ENCODE measurements at places on chromosomes 7 and 10. TPM values are rescaled to one million over a fixed set of nuclear protein-coding genes. Genes with fewer than 3 reads are reported as not detected.

PTPRN2 gene
- total RNA-seq: 3.1 TPM

CYP3A4 gene
- not detected for total RNA-seq

LFNG gene
- 6.1 TPM for total RNA-seq

FBXL13 gene
- 1.7 TPM for total RNA-seq

DYDC2 gene
- total RNA-seq: not detected

SPDYE2 gene
- total RNA-seq: not detected

NPC1L1 gene
- total RNA-seq: 0.17 TPM

CPA2 gene
- not detected for total RNA-seq

TAF6 gene
- total RNA-seq: 83.7 TPM

GBX1 gene
- total RNA-seq: not detected

FAM131B gene
- 2.0 TPM for total RNA-seq

TRIM73 gene
- total RNA-seq: 0.83 TPM

PPP1R17 gene
- total RNA-seq: not detected

CEP55 gene
- 0.19 TPM for total RNA-seq

CALHM2 gene
- total RNA-seq: 69.9 TPM

SPDYE2B gene
- total RNA-seq: not detected

PDK4 gene
- total RNA-seq: 467 TPM

HABP2 gene
- not detected for total RNA-seq

OTUD1 gene
- total RNA-seq: 10.7 TPM

AASS gene
- 34.2 TPM for total RNA-seq

TUBAL3 gene
- total RNA-seq: 0.34 TPM

ASB10 gene
- total RNA-seq: not detected

PNLIPRP2 gene
- total RNA-seq: not detected

GRCh38 chr7:108071551-108071950 is 58.6 kb downstream of the LAMB4 start:
- DNase-seq: no peak

DNA sequence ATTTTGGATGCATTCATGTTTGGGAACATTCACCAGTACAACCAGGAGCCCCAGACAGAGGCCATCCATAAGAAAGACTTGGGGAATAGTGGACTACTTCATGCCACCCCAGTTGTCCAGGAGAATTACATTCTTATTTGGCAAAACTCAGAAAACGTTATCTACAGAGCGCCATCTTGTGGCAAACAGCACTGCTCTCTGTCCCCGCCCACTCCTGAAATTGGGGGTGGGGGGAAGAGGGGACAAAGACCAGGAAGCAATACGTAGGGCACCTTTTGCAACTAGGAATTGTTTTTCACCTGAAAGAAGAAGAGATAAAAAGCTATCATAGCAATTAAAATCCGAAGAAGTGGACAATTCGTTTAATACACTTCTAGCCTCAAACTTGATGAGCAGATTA is 134.6 kb upstream of the MGMT start:
- peak; percentile 19 for DNase-seq

GRCh38 chr10:120942806-120943413 is 91.7 kb downstream of the WDR11 start:
- no peak for DNase-seq

DNA sequence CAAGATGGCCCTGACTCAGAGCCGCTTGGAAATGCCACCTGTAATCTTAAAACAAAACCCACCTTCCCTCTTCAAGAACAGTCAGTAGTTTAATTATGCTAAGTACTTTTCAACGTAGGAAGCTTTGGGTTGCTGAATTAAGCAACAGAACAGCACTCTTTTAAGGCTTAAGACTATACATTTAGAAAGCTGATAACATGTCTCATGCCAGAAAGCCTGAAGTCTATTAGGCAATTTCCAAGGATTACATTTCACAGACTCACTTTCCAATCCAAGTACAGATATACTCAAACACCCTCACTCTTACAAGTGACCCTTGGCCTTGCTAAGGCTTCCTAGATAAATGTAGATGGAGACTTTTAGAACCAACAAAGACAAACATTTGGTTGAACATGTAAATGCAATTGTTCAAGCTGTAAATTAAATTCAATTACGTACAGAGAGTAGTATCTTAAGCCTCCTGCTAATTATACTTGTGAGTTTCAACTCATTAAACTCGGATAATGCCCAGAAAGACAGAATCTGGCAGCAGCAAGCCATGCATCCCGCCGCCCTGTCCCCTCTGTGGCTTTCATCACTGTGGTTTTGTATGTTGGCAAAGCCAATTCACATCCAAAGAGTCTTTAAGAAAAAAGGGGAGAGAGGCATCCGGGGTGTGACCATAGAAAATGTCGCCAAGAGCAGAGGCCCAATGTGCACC is 283.1 kb upstream of the NRP1 start:
- no peak for DNase-seq

GRCh38 chr7:90933984-90934383 is 330.2 kb upstream of the FZD1 start:
- DNase-seq: no peak

GRCh38 chr10:70733051-70733450 is 52.1 kb downstream of the TBATA start:
- DNase-seq: no peak

DNA sequence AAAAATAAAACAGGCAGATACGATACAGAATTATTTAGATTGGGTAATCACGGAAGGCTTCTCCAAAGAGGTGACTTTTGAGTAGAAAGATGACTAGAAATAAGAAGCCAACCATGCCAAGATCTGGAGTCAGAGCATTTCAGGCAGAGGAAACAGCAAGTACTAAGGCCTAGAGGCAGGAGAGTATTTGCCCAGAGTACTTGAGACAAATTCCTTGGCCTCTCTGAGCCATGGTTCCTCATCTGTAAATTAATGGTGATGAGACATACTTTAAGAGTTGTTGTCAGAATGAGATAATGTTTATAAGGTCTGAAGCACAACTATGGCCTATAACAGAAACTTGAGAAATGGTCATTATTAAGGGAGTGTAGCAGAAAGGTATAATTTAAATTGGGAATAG is 15.8 kb upstream of the GPR37 start:
- no peak for DNase-seq

- no peak for DNase-seq
Measured at GRCh38 chr7:139730746-139731612, 46.8 kb downstream of the HIPK2 start.

- DNase-seq: no peak
Measured at GRCh38 chr7:5681423-5681822, 100.0 kb downstream of the RNF216 start.

- no peak for DNase-seq
Measured at GRCh38 chr7:128954150-128954549, 16.4 kb downstream of the IRF5 start.

DNA sequence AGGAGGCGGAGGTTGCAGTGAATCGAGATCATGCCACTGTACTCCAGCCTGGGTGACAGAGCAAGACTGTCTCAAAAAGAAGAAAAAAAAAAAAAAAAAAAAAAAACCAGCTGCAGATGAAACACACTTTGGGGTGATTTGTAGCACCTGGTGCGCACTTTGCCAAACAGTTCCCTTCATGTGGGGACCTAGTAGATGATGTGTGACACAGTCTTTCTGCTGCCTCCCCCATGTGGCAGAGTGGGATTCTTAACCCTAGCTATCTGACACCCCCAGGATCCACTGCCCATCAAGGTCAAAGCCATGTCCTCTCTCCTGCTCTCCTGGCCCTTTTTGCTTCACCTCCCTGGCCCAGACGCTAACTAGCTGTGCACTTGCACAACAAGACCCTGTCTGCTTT is 52.1 kb upstream of the PDZD8 start:
- DNase-seq: no peak

GRCh38 chr7:41954976-41955375 is 252.1 kb upstream of the INHBA start:
- no peak for DNase-seq

- no peak for DNase-seq
Measured at GRCh38 chr7:26397332-26397731, 105.7 kb downstream of the SNX10 start.

GRCh38 chr7:122886357-122887081 is at the start of gene CADPS2:
Gene CADPS2, minus strand, starts transcription at chr7:122886460. Its CDS starts 123 bp downstream, at chr7:122886337.
- no peak for DNase-seq

- no peak for DNase-seq
Measured at GRCh38 chr10:111098679-111099437, 22.0 kb downstream of the ADRA2A start.

DNA sequence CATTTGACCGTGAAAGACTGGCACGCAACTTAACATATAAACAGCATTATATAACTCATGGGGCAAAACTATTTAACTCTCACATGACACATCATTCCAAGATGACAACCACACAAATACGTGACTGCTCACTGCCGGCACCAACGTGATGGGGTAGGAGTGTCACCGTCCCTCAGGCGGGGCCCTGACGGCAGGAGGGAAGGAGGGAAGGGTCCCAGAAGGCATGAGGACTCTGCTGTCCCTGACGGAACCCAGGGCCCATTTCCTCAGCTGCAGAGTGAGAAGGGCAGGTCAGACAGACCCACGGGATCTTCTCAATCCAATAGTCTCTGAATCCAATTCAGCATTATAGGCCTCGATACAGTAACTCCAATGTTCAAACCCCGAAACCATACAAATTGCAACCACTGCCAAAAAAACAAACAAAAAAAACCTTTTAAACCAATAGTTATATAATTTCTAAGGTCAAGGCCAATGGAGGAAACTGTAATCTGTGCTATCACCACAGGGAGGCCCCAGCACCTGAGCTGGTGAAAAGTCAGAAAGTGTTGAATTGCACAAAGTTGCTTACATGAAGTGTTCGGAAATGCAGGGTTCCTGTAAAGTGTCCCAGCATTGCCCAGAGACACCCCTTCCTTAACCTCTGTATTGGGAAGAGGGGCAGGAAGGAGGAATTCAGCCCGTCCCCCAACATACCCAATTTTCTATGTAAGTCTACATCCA is 137.4 kb downstream of the TNS3 start:
- DNase-seq: no peak

- DNase-seq: no peak
Measured at GRCh38 chr10:122446668-122447423, 7.6 kb upstream of the ARMS2 start.

DNA sequence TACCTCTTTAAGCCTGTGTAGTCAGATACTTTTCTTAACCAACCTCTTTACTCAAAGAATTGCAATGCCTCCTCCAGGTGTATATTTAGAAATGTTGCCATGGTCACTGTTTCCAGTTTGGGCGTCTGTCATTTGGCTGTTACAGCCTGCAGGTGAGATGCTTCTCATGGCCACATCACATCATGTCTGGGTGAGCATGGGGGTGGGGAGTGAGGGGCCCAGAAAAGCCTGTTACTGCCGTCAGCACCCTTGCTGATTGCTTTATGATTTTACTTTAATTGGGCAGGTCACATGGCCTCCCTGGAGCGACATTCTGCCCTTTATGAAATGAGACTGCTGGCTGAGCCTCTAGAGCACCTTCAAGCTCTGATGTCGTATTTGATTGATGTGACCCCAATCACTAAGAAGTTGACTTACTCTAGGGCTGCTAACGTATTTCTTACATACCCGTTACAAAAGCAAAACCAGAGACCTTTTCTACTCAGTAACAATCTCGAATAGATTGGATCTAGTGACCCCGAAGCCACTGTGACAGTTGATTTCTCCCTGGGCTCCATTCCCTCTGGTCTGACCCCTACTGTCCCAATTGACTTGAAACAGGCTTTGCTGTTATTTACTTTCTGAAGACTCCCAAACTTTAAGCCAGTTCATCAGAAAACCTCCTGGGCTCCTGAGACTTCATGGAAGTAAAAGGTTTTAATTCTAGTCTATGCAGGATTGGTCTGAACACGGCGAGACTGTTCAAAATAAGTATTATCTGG is 60.7 kb downstream of the OTUD1 start:
- DNase-seq: no peak

GRCh38 chr7:142299237-142299781 is 41.5 kb upstream of the PRSS58 start:
- no peak for DNase-seq

GRCh38 chr7:14195079-14195478 is 205.6 kb upstream of the ETV1 start:
- no peak for DNase-seq

GRCh38 chr10:34408956-34409355 is 406.1 kb downstream of the PARD3 start:
- DNase-seq: no peak

GRCh38 chr7:36650766-36651312 is 73.5 kb downstream of the AOAH start:
- peak; percentile 53 for DNase-seq

DNA sequence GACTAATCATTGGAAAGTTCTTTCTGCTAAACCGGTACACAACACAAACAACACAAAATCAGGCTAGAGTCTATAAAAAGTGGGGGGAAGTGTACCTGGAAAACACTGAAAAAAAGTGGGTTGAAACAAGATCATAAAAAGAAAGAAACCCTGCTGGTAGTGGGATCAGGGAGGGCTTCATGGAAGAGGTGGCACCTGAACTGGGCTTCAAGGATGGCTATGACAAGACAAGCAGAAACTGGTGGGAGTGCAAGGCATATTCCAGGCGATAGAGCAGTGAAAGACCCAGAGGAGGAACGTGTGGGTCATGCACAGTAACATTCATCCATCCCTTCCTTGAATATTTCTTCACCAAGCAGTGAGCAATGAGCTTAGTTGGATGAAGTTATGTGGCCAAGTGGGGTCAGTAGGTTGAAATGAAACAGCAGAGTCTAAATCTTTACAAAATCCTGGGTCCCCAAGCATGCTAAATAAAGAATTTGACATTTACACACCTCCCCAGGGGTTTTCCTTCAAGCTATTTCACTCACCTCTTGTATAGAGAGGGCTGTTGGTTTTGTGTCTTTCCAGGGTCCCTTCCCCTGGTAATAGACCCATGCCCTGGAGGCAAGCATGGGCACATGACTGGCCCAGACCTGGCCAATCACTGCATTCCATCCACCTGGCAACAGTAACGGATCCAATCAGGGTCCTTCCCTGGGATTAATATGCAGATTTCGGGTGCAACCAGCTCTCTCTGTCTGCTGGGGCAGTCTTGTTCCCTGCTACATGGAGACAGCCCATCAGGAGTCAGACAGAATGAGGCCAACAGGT is 38.2 kb downstream of the SPOCK2 start:
- DNase-seq: no peak

DNA sequence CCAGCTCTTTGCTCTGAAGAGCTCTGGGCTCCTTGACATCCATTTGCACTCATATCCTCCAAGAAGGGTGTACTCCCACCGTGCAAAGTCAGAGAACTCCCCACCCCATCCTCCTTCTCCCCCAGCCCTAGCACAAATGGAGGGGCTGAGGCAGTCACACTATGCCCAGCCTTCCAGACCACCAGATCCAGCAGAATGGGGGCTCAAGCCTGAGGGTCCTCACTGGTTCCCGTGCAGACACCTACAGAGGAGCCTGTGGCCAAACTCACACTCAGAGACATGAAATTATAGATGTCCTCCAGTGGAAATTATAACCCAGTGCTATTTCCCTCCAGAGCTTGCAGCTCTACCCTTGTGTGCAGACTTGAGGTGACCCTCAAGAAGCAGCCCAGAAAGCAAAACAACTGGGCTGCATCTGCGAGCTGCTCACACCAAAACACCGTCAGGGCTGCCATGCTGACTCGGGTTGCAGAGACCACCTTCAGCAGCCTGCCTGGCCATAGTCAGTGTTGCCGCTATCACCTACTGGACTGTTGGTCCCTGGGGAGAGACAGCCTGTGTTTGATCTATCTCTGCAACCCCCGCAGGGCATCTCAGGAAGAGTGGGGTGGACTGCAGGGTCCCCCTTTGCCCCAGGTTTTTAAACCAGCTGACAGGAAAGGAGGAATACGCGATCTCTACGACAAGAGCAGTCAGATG is 7.4 kb downstream of the ZNF488 start:
- DNase-seq: no peak

GRCh38 chr7:2640846-2641316 is 9.1 kb downstream of the TTYH3 start:
- DNase-seq: no peak

GRCh38 chr7:140176122-140176701 is 571 bp downstream of the KDM7A start:
- no peak for DNase-seq
